ENCODE measurements at places on chromosomes 5 and 9. TPM values are rescaled to one million over a fixed set of nuclear protein-coding genes. Genes with fewer than 3 reads are reported as not detected.

The PPP3R2 gene
- total RNA-seq: not detected

The ADAMTS12 gene
- 11.5 TPM for total RNA-seq

The NFIL3 gene
- total RNA-seq: 11.8 TPM

DNA sequence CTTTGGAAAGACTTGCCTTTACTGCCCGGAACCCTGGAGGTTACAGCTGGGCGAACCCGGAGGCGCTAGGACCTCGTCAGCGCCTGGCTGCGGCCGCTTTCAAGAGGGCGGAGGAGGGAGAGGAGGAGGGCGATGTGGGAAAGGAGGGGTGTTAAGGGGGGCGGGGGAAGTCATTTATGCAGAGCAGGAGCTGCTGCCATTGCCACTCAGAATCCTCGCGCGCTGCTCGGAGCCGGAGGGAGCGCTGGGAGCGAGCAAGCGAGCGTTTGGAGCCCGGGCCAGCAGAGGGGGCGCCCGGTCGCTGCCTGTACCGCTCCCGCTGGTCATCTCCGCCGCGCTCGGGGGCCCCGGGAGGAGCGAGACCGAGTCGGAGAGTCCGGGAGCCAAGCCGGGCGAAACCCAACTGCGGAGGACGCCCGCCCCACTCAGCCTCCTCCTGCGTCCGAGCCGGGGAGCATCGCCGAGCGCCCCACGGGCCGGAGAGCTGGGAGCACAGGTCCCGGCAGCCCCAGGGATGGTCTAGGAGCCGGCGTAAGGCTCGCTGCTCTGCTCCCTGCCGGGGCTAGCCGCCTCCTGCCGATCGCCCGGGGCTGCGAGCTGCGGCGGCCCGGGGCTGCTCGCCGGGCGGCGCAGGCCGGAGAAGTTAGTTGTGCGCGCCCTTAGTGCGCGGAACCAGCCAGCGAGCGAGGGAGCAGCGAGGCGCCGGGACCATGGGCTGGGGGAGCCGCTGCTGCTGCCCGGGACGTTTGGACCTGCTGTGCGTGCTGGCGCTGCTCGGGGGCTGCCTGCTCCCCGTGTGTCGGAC, at the start of gene PCSK5:
PCSK5 (plus strand) TSS at position 202 of the 805 bp plus-strand sequence; CDS start at position 711, 509 bp downstream.
- peak; percentile 92 for DNase-seq
- H3K4me3 ChIP-seq: peak within 1 kb of the TSS; percentile 93
- H3K27me3 ChIP-seq: peaks cover 21% of the 10 kb centered on the region
- no peaks in the 10 kb centered on the region for H3K36me3 ChIP-seq

- no peaks in the 10 kb centered on the region for H3K36me3 ChIP-seq
- H3K27ac ChIP-seq: no peak overlapping the region
- no peak overlapping the region for H3K4me3 ChIP-seq
These were observed 379.6 kb upstream of the ZNF608 start for GRCh38 chr5:125126050-125126449.

DNA sequence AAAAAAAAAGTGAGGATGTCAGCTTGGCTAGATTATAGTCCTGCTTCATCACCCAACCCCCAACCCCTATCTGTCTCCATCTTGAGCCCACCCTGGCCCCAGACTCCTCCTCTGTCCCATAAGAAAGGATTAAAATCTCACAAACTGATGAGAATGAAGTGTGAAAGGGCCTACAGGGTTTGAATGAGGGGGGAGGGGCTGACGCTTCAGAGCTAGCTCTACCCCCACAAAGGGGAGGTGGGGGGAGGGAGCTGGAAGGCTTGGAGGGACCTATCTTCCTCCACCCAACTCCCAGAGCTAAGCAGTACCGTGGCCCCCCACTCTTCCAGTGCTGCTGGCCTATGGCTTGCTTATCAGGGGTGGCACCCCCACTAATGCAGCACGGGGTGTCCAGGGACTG, 43.7 kb upstream of the HAND1 start:
- peaks cover 22% of the 10 kb centered on the region for H3K4me1 ChIP-seq
- peaks cover 32% of the 10 kb centered on the region for H3K27me3 ChIP-seq
- no peaks in the 10 kb centered on the region for H3K36me3 ChIP-seq
- H3K4me3 ChIP-seq: peak overlapping the region; percentile 77
- no peak overlapping the region for H3K27ac ChIP-seq

DNA sequence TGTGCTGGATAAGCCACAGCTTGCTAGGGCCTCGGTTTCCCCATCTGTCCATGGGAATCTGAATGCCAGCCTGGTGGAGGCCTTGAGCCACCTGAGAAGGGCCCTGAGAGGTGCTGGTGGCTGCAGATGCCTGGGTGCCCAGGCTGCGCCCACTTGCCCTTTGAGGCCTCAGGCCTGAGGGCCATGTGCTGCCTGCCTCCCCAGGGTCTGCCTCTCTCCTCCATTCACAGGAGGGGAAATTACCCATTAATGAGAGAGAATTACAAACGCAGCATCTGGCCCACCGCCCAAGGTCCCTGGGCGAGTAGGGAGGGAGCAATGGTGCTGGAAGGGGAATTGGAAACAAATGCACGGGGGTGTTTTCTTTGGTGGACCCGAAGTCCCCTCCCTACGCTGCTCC, 59.6 kb downstream of the BARX1 start:
- no peak overlapping the region for H3K27ac ChIP-seq
- no peak for DNase-seq
- peaks cover 16% of the 10 kb centered on the region for H3K36me3 ChIP-seq
- no peak overlapping the region for H3K4me3 ChIP-seq

DNA sequence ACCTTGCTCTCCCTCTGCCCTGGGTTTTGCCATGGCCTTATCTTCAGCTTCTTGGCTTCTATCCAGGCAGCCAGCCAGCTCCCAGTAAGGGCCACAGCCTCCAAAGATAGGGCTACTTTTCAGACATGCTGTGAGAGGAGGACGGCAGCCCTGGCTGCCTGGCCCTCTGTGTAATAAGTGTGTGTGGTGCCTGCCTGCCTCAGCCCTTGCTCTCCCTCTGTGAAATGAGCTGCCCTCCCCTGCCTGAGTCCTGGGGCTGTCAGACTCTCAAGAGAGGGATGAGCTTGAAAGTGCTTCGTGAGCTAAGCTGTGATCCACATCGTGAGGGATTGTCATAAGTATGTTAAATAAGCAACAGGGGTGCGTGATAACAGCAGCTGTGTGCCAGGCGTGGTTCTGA, 8.1 kb downstream of the NDST1 start:
- DNase-seq: no peak
- no peak overlapping the region for H3K4me3 ChIP-seq
- H3K36me3 ChIP-seq: no peaks in the 10 kb centered on the region
- H3K27ac ChIP-seq: peak overlapping the region; percentile 48
- H3K4me1 ChIP-seq: peaks cover 42% of the 10 kb centered on the region

GRCh38 chr5:850511-851006, at the start of gene ZDHHC11:
TSS of gene ZDHHC11 (minus strand) at chr5:850986. CDS start at chr5:850602, 384 bp downstream.
- no peaks in the 10 kb centered on the region for H3K27me3 ChIP-seq
- H3K4me3 ChIP-seq: no peak within 1 kb of the TSS
- DNase-seq: peak; percentile 28
- no peaks in the 10 kb centered on the region for H3K36me3 ChIP-seq

DNA sequence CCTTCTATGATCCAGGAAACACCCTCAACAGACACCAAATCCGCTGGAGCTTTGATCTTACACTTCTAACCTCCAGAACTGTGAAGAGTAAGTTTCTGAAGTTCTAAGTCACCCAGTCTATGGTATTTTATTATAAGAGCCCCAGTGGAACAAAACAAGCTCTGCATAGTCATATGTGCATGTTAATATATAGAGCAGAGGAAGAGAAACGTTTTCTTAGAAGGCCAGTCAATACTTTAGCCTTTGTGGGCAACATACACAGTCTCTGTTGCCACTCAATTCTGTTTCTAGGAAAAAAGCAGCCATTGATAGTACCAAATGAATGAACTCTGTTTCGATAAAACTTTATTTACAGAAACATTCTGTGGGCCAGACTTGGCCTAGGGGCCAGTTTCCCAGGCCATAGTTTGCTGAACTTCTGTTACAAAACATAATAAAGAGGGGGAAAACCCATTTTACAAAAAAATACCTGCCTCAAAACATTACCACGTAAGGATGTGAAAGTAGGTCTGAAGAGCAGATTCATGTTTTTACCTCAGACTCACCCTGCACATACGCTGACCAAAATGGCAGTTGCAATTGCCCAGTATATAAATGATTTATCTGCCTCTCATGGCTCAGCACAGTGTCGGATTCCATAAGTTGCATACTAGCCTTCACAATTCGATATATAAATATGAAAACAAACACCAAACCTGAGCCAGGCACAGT, 350.5 kb downstream of the SLIT3 start:
- H3K36me3 ChIP-seq: no peaks in the 10 kb centered on the region
- H3K4me3 ChIP-seq: no peak overlapping the region
- no peak overlapping the region for H3K27ac ChIP-seq
- peaks cover 9% of the 10 kb centered on the region for H3K4me1 ChIP-seq
- no peaks in the 10 kb centered on the region for H3K27me3 ChIP-seq
- no peak for DNase-seq

DNA sequence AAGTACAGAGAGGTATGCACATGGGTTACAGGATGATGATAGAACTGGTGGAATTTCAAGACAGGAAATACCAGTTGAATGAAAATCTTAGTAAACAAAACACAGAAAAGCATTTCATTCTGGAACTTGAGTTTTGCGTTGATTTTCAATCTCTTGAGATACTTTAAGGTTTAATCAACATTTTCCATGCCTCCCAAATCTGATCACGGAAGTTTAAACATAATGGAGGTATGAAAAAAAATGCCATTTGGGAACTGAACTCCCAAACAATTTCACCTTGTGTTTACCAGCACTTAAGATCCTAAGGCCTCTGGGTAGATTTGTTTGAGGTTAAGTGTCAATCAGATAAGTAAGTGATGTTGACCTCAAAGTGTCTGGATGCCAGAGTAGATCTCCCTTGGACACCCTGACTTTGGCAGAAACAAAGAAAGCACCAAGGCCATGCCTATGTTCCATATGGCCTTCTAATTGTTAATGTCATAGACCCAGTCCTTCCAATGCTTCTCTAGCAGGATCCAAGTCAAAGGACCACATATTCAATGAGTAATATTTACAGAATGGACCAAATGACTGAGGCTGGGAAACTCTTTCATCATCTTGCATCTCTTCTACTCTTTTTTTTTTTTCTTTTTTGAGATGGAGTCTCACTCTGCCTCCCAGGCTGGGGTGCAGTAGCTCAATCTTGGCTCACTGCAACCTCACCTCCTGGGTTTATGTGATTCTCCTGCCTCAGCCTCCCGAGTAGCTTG, 216.9 kb downstream of the ARRDC3 start:
- no peak overlapping the region for H3K4me3 ChIP-seq
- no peaks in the 10 kb centered on the region for H3K27me3 ChIP-seq
- DNase-seq: no peak
- H3K27ac ChIP-seq: no peak overlapping the region

DNA sequence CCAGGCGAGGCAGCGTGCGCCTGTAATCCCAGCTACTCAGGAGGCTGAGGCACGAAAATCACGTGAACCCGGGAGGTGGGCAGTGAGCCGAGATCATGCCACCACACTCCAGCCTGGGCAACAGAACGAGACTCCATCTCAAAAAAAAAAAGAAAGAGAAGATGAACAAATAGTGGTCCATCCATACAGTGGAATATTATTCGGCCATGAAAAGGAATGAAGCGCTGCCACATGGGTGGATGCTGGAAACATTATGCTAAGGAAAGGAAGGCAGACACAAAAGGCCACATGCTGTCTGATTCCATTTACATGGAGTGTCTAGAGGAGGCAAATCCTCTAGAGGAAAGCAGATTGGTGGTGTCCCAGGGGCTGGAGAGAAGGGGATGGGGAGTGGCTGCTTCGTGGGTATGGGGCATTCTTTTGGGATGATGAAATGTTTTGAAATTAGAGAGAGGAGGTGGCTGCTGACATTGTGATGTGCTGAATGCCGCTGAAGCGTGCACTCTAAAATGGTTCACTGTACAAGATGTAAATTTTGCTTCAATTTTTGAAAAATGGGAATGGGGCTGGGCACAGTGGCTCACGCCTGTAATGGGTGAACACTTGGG, 17.0 kb downstream of the PLPP7 start:
- H3K4me1 ChIP-seq: peaks cover 7% of the 10 kb centered on the region
- no peak for DNase-seq
- H3K27ac ChIP-seq: no peak overlapping the region
- no peaks in the 10 kb centered on the region for H3K36me3 ChIP-seq

DNA sequence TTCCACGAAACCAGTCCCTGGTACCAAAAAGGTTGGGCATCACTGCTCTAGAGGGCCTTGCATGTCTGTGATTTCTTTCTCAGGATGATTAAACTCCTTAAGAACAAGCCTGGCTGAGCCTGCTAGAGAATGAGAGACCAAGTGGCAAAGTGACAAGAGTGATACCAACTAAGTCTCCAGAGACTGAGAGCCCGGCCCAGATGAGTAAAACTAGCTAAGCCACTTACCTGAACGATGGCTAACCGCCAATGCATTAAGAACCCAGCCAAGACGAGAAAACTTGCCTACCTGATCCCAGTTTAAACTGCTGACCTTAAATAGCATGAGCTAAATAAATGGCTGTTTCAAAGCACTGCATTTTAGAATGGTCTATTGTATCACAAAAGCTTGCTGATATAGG, 5.6 kb upstream of the CCDC152 start:
- DNase-seq: no peak
- H3K27me3 ChIP-seq: no peaks in the 10 kb centered on the region
- H3K36me3 ChIP-seq: no peaks in the 10 kb centered on the region
- no peaks in the 10 kb centered on the region for H3K4me1 ChIP-seq

GRCh38 chr9:7097785-7098752, 340.3 kb downstream of the KDM4C start:
- H3K27me3 ChIP-seq: no peaks in the 10 kb centered on the region
- H3K27ac ChIP-seq: no peak overlapping the region
- H3K4me3 ChIP-seq: no peak overlapping the region
- H3K4me1 ChIP-seq: peaks cover 16% of the 10 kb centered on the region

- no peak overlapping the region for H3K27ac ChIP-seq
- H3K27me3 ChIP-seq: no peaks in the 10 kb centered on the region
- no peak overlapping the region for H3K4me3 ChIP-seq
These were observed 70.2 kb downstream of the SEMA4D start for GRCh38 chr9:89427621-89428221.

- DNase-seq: no peak
- H3K27me3 ChIP-seq: peaks cover 23% of the 10 kb centered on the region
- H3K4me3 ChIP-seq: no peak overlapping the region
- H3K36me3 ChIP-seq: no peaks in the 10 kb centered on the region
These were observed 19.2 kb upstream of the NANS start for GRCh38 chr9:98037357-98037756.

DNA sequence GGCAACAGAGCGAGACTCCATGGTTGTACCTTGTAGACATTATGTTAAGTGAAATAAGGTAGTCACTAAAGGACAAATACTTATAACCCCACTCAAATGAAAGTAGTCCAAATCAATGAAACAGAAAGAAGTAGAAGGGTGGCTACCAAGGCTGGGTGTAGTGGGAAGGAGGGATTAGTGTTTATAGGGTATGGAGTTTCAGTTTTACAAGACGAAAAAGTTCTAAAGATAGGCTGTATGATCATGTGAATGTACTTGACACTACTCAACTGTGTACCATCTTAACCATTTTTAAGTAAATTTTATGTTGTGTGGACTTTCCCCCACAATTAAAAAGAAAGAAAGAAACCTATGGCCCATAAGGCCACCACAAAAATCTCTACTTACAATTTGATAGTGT, 32.2 kb downstream of the ALDH7A1 start:
- no peak overlapping the region for H3K4me3 ChIP-seq
- no peak overlapping the region for H3K27ac ChIP-seq
- H3K4me1 ChIP-seq: peaks cover 24% of the 10 kb centered on the region
- DNase-seq: no peak

Measured in WTC11 (cell line).